ENCODE measurements at places on chromosomes 4 and X. TPM values are rescaled to one million over a fixed set of nuclear protein-coding genes. Genes with fewer than 3 reads are reported as not detected.

The TMPRSS11A gene
- not detected for total RNA-seq

DNA sequence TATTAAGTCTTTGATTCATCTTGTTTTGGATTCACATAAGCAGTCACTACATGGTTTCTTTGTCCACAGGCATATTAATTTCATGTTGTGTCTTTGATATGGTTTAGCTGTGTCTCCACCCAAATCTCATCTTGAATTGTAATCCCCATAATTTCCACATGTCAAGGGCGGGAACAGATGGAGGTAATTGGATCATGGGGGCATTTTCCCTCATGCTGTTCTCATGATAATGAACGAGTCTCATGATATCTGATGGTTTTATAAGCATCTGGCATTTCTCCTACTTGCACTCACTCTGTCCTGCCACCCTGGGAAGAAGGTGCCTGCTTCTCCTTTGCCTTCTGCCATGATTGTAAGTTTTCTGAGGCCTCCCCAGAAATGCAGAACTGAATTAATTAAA, 1811.2 kb upstream of the PCDH10 start:
- no peak for DNase-seq

The CHST7 gene
- 6.1 TPM for total RNA-seq

DNA sequence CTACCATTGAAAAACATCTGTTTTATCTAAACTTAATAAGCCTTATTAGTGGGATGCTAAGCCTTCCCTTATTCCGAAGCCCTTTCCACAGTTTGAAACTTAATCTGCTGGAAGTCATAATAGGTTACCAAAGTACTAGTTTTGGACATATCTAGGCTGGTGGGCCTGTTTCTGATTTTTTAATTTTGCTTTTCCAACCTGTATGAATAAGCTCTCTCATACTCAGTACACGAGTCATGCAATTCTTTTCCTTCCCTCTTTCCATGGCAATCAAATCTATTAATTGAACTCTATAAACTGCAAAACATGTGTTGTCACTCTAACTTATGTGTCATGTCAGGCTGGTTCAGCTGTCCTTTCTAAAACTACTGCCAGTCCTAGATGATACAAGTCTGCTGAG, 91.0 kb downstream of the AMMECR1 start:
- DNase-seq = no peak

GRCh38 chr4:113761620-113762185, at the start of gene CAMK2D:
CAMK2D (minus strand) TSS chr4:113761738; CDS start chr4:113761068, 670 bp downstream.
- DNase-seq = no peak

- no peak for DNase-seq
Measured at GRCh38 chrX:7261672-7262332, 113.8 kb upstream of the PUDP start.

- no peak for DNase-seq
Measured at GRCh38 chr4:106414366-106414765, 45.8 kb upstream of the GIMD1 start.

All from Panc1 (cell line).